Activated B cell treated with CpG ODN at 0.5 μM for 24 hours (primary cell): ENCODE measurements at places on chromosomes 4 and X.
A peak's percentile ranks its signal among the peaks of the same experiment; 100 is the strongest.

DNA sequence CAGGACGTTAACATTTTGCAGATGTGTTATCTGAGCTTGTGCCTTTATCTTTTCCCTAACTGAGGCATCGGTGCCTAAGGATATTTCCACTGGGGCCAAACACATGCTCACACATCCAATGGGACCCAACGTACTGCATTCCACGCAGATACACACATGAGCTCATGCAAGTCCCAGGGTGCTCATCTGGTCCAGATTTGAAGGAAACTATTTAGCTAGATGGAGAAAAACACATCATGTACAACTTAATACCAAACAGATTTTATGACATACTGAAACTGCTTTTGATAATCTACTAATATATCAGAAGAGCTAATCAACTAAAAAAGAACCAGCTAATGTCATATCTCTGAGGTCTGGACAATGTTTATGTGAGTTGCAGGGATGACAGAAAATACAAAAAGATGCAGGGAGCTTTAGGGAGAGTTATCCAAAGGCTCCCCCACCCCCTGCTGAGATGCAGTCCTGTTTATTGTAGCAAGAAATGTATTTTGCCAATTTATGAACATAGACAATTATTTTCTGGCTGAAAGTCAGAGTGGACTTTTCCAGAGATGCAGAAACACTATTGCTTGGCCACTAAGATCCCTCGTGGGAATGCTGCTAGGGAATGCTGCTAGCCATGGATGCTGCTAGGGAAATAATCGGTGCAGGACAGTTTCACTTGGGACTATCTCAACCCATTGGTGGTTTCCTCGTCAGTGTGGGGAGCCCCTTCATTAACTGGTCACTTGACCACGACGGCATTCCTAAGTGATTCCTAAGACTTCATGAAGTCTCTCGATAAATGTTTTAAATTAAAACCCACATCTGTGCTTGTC, 172.8 kb downstream of the SMIM20 start:
- H3K27ac ChIP-seq = no peak overlapping the region
- peaks cover 27% of the 10 kb centered on the region for H3K4me1 ChIP-seq
- no peak for DNase-seq
- peaks cover 3% of the 10 kb centered on the region for H3K27me3 ChIP-seq
- no peaks in the 10 kb centered on the region for H3K36me3 ChIP-seq

DNA sequence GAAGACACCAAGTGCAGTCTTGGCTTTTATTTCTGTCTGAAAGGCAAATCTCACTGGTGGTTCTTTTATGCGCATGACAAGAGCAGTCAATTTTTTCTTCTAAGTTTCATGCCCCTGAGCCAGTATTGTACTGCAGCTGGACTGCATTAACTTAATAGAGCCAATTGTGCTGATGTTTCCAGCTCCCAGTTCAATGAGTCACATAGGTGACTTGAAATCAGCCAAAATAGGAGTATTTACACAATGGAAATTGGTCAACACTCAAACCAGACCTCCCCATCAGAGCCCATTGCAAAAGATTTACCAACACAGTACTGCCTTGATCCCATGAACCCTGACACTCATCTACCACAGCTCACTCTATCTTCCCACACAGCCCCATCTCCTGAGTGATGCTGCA, 100.3 kb upstream of the GUCY1A1 start:
- no peaks in the 10 kb centered on the region for H3K27me3 ChIP-seq
- no peak overlapping the region for H3K4me3 ChIP-seq
- H3K36me3 ChIP-seq = no peaks in the 10 kb centered on the region
- no peaks in the 10 kb centered on the region for H3K4me1 ChIP-seq
- no peak overlapping the region for H3K27ac ChIP-seq

- no peak overlapping the region for H3K4me3 ChIP-seq
- H3K4me1 ChIP-seq = no peaks in the 10 kb centered on the region
- no peaks in the 10 kb centered on the region for H3K27me3 ChIP-seq
- no peak for DNase-seq
- H3K27ac ChIP-seq = no peak overlapping the region
Measured at GRCh38 chrX:106948641-106949040, 28.4 kb downstream of the CLDN2 start.

- peaks cover 2% of the 10 kb centered on the region for H3K27me3 ChIP-seq
- no peak overlapping the region for H3K4me3 ChIP-seq
- no peaks in the 10 kb centered on the region for H3K4me1 ChIP-seq
- no peak overlapping the region for H3K27ac ChIP-seq
Measured at GRCh38 chr4:56708146-56708545, 27.1 kb upstream of the HOPX start.

- no peaks in the 10 kb centered on the region for H3K27me3 ChIP-seq
- peaks cover 54% of the 10 kb centered on the region for H3K4me1 ChIP-seq
- H3K36me3 ChIP-seq = peaks cover 16% of the 10 kb centered on the region
- peak overlapping the region; percentile 94 for H3K27ac ChIP-seq
- peak; percentile 42 for DNase-seq
Measured at GRCh38 chr4:38857354-38858096, 908 bp upstream of the TLR6 start.

GRCh38 chr4:57102050-57102624, 8.0 kb downstream of the IGFBP7 start:
- H3K27me3 ChIP-seq = peaks cover 11% of the 10 kb centered on the region
- no peaks in the 10 kb centered on the region for H3K36me3 ChIP-seq
- no peaks in the 10 kb centered on the region for H3K4me1 ChIP-seq
- no peak for DNase-seq

GRCh38 chr4:83449009-83449408, 6.6 kb downstream of the HELQ start:
- DNase-seq = no peak
- H3K36me3 ChIP-seq = peaks cover 48% of the 10 kb centered on the region
- no peak overlapping the region for H3K4me3 ChIP-seq

DNA sequence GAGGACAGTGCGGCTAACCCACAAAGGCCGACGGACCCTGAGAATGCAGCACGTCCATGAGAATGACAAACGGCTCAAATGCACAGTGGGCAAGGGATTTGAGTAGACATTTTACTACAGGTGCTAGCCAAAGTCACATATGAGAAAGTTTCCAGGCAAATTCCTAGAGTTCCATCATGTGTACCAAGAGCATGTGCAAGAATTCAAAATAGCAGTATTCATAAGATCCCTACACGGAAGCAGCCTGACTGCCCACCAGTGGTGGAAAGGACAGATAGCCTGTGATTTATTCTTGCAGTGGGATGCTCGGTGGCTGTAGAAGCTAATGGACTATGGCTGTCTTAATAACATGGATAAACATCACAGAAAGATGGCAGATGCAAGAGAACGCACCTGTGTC, 68.0 kb downstream of the RGS12 start:
- no peak for DNase-seq
- no peak overlapping the region for H3K27ac ChIP-seq
- no peak overlapping the region for H3K4me3 ChIP-seq
- peaks cover 2% of the 10 kb centered on the region for H3K27me3 ChIP-seq
- no peaks in the 10 kb centered on the region for H3K36me3 ChIP-seq
- peaks cover 35% of the 10 kb centered on the region for H3K4me1 ChIP-seq

DNA sequence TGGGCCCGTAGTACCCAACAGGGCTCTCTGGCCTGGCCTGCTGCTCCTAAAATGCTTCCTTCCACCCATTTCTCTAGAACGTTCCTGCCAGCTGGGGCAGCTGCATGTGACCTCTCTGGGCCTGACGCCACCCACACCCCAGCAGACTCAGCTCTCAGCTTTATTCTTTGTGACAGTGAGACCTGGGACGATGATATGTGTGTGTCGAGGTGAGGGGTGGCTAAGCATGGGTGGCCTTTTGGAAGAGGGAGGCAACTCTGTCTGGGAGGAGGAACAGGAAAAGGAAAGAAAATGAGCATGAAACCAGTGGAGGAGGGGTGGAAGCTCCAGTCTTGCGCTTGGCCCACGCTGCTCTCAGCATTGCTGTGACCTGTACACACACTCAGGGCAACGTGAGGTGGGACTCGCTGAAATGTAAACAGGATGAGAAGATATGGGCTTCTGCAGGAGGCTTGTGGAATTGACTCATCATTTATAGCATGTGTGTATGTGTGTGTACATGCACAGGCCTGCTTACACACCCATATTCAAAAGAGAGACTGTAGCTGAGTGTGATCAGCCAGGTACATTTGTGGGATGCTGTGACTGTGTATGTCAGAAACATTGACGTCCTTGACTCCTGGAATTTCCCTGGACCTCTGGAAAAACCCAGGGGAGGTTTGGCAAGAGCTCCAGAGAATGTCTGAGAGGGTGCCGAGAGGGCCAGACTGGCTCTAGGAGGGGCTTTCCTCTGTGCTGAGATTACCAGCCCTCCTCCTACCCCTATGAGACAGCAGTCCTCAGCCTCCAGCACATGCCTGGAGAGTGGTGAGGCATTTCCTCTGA, 137.9 kb downstream of the PJA1 start:
- no peaks in the 10 kb centered on the region for H3K36me3 ChIP-seq
- H3K4me1 ChIP-seq = peaks cover 6% of the 10 kb centered on the region
- no peak for DNase-seq

- no peak overlapping the region for H3K27ac ChIP-seq
- H3K36me3 ChIP-seq = no peaks in the 10 kb centered on the region
- peaks cover 77% of the 10 kb centered on the region for H3K27me3 ChIP-seq
- H3K4me3 ChIP-seq = no peak overlapping the region
- no peak for DNase-seq
Measured at GRCh38 chr4:158809611-158810486, 41.0 kb downstream of the FNIP2 start.

DNA sequence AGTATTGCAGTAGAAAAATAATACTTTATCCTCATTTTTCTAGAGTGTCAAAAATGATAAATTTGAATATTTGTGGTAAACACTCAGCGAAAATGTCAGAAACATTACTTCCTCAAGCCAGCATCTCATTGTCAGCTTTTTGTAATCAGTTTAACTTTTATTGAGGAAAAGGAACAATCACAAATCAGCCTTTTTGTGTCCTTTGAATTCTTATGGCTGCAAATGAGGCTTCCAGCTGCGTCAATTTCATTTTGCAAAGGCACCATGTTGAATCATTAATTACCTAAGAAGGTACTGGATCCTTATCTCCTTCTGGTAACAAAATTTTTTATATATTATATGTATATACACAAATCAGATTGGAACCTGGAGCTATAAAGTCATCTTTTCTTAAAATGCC, 442.6 kb upstream of the CPEB2 start:
- H3K4me3 ChIP-seq = no peak overlapping the region
- DNase-seq = no peak
- no peaks in the 10 kb centered on the region for H3K27me3 ChIP-seq
- H3K27ac ChIP-seq = no peak overlapping the region
- no peaks in the 10 kb centered on the region for H3K36me3 ChIP-seq

GRCh38 chrX:9495496-9495895, 30.6 kb downstream of the TBL1X start:
- no peaks in the 10 kb centered on the region for H3K27me3 ChIP-seq
- peaks cover 26% of the 10 kb centered on the region for H3K4me1 ChIP-seq

- no peak for DNase-seq
- H3K4me1 ChIP-seq = peaks cover 66% of the 10 kb centered on the region
- H3K36me3 ChIP-seq = no peaks in the 10 kb centered on the region
Measured at GRCh38 chr4:98661371-98662054, 3.1 kb upstream of the TSPAN5 start.

- H3K4me1 ChIP-seq = no peaks in the 10 kb centered on the region
- H3K27me3 ChIP-seq = no peaks in the 10 kb centered on the region
Measured at GRCh38 chr4:186900232-186900900, 176.7 kb upstream of the FAT1 start.

DNA sequence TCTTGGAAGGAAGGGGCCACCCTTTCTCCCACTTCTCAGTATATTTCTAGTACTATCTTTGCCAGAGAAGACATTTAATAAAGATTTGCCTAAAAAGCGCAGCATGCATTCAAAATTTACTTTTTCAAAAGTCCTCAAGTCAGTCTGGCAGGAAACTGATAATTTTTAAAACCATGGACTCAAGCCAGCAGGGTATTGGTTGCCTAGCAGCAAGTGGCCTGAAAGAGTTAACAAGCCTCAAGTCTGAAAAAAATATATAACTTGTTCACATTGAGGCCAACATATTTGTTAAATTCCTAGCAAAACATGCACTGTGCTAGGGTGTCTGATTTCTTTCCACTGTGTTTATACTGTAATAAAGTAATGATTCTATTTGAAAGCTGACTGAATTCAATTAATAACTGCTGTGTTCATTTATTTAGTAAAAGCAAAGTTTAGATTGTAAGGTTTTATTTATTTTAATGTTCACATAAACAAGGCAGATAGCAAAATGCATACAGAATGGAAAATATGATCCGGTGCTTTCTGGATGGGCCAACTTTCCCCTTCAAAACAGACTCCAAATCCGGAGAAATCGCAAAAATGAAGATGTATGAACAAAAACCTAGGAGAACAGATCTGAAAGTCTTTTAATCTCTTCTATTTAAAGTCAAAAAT, 218.5 kb upstream of the FGF13 start:
- no peak overlapping the region for H3K27ac ChIP-seq
- no peak for DNase-seq
- H3K36me3 ChIP-seq = no peaks in the 10 kb centered on the region
- H3K4me1 ChIP-seq = no peaks in the 10 kb centered on the region

DNA sequence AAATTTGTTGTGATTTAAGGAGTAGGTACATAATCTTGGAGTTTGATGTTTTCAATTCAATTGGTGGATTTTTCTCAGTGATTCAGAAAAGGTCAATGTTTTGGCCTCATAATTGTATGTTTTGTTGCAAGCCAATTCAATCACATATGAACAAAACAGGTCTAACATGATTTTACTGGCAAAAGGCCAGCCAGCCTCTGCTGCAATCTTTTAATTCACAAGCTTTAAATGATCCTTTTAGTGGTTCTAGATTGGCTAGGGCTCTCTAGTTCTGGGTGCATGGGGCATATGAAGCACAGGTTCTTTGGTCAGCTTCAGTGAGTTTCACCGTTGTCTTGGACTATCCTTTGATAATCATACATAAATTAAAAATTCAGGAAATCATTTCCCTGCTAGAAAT, 19.2 kb upstream of the SLC6A14 start:
- H3K36me3 ChIP-seq = no peaks in the 10 kb centered on the region
- H3K27me3 ChIP-seq = no peaks in the 10 kb centered on the region
- no peak for DNase-seq
- no peak overlapping the region for H3K27ac ChIP-seq
- no peaks in the 10 kb centered on the region for H3K4me1 ChIP-seq
- H3K4me3 ChIP-seq = no peak overlapping the region

DNA sequence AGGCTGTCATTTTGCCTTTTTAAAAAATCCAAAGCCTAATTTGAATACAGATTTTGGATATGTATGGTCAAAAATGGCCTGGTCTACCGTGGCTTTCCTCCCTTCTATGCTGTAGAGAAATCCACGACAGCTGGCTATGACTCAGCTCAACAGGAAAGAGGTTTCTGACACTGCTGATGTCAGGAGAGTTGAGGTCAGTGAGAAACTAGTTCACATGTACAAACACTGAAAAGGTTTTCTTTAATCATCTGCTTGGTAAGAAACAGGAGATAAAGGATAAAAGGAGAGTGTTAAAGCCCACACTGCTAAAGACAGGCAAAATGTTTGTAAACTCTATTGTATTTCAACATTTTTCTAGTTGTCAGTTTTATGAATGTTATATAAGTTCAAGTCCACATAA, 113.9 kb downstream of the NYX start:
- peaks cover 20% of the 10 kb centered on the region for H3K4me1 ChIP-seq
- H3K4me3 ChIP-seq = no peak overlapping the region
- DNase-seq = no peak
- no peak overlapping the region for H3K27ac ChIP-seq

GRCh38 chr4:128220286-128221235, 67.1 kb downstream of the PGRMC2 start:
- no peaks in the 10 kb centered on the region for H3K36me3 ChIP-seq
- H3K27me3 ChIP-seq = no peaks in the 10 kb centered on the region
- no peak overlapping the region for H3K4me3 ChIP-seq
- no peaks in the 10 kb centered on the region for H3K4me1 ChIP-seq
- H3K27ac ChIP-seq = no peak overlapping the region

GRCh38 chr4:476501-476900, 22.5 kb downstream of the ZNF721 start:
- no peak overlapping the region for H3K4me3 ChIP-seq
- peaks cover 35% of the 10 kb centered on the region for H3K36me3 ChIP-seq
- no peak overlapping the region for H3K27ac ChIP-seq
- no peaks in the 10 kb centered on the region for H3K27me3 ChIP-seq
